Activated CD4-positive, alpha-beta memory T cell treated with anti-CD3 and anti-CD28 coated beads, Interleukin-2, amount 10 ng/mL, durations not matched to agents 7 days and 5 days (primary cell): ENCODE measurements at places on chromosomes 1 and 21. TPM values are rescaled to one million over a fixed set of nuclear protein-coding genes. Genes with fewer than 3 reads are reported as not detected.

GRCh38 chr1:10084045-10084444 lies 51.3 kb downstream of the UBE4B start:
- DNase-seq: no peak

DNA sequence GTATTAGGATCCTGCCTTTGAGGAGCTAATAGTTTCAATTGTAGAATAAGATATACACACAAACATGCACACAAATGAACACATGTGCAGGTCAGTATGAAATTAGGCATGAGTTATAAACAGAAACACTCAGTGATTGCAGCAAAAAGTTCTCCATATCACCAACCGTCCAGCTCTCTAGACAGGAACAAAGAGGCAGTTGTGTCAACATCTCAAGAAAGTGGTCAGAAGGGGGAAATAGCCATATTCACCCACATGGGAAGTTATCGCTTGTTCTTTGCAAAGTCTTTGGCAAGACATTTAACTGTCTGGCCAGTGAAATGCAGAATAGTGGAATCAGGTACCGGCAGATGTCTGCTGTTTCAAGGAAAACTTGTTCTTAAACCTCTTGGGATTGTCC lies 29.4 kb upstream of the PIGC start:
- no peak for DNase-seq

DNA sequence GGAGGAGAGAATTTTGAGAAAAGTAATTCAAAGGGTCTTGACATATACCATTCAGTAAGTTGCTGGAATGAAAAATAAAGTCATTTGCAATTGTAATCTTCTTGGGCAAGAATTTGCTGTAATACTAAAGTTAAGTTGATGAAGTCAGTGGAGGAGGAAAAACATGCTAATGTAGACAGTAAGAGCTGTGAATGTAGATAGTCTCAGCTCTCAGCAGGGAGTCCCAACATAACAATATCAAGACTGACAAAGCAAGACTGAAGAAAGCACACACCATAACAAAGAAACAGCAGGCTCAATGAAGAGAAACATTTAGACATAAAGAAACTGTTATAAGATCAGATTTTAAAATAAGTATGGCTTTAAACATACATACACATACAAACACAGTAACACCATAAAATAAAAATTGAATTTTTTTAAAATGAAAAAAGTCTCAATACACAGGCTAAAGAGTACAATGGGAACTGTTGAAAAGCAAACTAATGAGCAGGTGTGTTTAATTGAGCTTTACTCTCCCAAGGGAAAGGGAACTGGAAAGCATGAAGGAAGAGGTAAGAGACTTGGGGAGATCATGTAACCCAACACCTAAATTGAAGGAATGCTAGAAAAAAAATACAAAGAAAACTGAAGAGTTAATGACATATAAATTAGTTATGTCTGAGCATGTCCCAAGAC lies 336.3 kb upstream of the NCAM2 start:
- DNase-seq: no peak

GRCh38 chr1:203369666-203370065 lies 18.7 kb upstream of the FMOD start:
- no peak for DNase-seq

LRRC40 gene
- total RNA-seq: 20.0 TPM

ADIPOR1 gene
- total RNA-seq: 78.1 TPM
